Stimulated activated CD8-positive, alpha-beta memory T cell treated with anti-CD3 and anti-CD28 coated beads, Interleukin-2, amount 100 ng/mL, for 1 hour (primary cell): ENCODE measurements at places on chromosomes 7 and 10.

DNA sequence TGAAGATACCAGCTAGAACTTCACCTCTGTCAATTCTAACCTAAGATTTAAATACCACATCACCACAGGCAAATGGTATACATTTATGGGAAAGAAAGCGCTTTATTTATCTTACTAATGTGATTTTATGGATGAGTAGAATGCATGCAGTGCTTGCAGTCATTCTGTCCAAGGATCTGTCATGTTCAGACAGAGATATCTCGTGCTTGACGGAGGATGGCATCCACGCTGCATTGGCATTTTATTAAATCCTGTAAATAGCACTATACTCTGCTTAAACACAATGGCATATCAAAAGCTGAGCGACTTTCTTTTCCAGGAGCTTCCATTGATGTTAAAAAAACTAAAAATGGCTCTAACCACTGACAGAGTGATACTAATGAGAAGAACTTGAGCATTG is 133.7 kb upstream of the CAV2 start:
- no peak for DNase-seq

- DNase-seq: no peak
Measured at GRCh38 chr7:117750612-117751563, 122.4 kb downstream of the CTTNBP2 start.

- no peak for DNase-seq
Measured at GRCh38 chr7:96837593-96837992, 127.9 kb upstream of the SEM1 start.

- no peak for DNase-seq
Measured at GRCh38 chr7:716222-716621, 10.3 kb upstream of the DNAAF5 start.

GRCh38 chr10:129689671-129690071 is 222.6 kb downstream of the MGMT start:
- no peak for DNase-seq

DNA sequence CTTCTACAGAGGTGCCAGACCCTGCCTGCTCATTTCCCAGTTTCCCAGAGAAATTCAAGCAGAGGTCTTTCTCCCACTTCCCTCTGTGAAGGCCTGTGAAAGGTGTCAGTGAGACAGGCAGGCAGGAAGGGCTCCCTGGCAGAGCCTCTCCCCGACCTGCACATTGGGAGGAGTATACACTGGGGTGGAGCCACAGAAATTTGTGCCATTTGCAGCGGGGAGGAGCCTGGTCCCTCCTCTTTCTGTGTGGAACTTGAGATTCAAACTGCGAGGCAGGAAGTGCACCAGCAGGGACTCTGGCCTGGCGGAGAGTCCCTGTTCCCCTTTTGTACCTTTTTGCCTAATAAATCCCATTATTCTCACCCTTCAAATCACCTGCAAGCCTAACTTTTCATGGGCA is 54.6 kb upstream of the OPN4 start:
- no peak for DNase-seq

GRCh38 chr10:73168465-73168803 is 515 bp downstream of the FAM149B1 start:
- DNase-seq: no peak

DNA sequence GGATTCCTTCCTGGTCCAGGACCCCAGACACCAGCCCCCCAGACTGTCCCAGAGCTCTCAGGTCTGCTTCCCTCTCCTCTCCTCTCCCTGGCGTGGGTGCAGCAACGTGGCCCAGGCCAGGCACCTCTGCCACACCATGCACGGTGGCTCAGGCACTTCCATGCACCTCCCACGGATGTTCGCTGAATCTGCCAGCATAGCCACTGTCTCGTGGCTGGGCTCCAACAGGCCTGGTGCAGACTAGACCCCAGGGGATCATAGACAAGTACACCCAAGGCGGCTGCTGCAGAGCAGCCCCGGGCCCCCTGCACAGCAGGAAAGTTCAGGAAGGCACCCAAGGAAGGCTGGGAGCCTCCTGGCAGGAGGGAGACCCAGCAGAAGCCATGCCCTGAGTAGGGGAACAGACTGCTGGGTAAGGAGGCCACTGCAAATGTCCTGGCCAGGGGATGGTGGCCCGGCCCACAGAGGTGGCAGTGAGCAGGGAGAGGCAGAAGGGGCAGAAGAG is 4.4 kb downstream of the RASGEF1A start:
- no peak for DNase-seq

DNA sequence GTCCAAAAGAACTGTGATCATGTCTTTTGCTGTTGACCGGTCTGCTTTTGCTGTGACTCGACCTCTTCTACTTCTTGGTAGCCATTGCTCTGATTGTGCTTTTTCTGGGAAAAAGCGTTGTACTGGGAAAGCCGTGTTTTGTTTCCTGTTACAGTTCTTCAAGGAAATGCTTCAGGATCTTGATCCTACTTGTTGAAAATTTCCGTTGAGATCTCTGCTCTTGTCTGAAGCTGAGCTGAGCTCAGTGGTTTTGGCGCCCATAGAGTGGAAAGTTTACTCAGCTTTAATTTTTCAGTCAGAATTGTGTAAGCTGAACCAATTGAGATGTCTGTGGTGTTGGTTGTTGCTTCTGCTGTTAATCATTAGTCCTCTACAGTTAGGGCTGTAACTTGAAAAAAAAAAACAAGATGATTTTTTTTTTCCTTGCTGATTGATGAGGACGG is 302.2 kb downstream of the CCDC3 start:
- no peak for DNase-seq

DNA sequence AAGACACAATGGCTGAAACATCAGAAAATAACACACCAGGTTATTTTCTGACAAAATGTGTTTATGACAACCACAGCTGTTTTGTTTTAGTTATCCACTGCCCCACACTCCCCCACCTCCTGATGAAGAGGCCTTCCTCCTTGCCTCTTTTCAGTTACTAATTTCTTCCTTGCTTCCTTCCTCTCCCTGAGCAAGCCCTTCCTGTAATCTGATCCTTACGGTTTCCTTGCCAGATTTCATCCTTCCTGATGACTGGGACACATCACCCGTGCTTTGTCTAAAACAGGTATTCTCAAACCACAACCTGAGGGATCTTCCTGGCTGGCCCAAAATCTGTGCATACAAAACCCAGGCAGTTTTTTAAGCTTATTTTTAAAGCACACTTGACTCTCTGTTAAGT is 39.4 kb downstream of the CHST15 start:
- no peak for DNase-seq

DNA sequence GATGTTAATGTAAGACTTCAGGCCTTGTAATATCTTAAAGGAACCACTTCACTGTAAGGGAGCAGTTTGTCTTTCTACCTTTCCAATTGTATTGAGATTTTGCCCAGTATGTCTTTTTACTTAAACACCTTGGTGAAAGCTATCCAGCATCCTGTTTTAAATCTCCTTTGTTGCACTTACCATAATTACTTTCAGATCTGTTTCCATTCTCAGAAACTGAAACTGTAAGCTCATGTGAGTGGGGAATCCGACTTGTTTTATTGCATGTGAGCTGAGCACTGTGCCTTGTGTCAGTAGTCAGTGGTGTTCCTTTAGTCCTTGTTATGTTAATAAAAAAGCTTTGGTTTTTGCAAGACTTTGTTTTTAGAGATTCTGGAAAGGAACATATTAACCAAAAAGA is 42.2 kb downstream of the BMPR1A start:
- no peak for DNase-seq

- no peak for DNase-seq
Measured at GRCh38 chr10:80900661-80901060, 363.0 kb downstream of the SH2D4B start.

DNA sequence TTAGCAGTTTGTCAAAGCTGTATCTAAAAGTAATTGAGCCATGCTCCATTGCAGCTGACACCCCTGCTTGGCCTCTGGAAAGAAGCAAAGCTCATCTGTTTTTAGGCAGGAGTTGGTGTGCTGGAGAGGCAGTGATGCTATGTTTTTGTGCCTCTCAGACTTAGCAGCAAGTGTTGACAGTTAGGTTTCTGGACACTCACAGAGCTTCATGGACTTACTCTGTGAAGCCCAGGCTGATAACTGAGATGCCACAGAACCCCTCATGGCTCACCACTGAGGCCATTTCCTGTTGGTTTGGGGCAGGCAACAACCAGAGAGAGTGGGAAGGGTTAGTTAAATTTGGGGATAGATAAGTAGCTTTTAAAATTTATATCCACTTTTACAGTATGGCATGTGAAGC is 59.8 kb downstream of the BTAF1 start:
- DNase-seq: no peak

GRCh38 chr10:52481986-52482555 is 168.0 kb downstream of the DKK1 start:
- no peak for DNase-seq

- no peak for DNase-seq
Measured at GRCh38 chr10:2051108-2051507, 313.8 kb upstream of the ADARB2 start.

GRCh38 chr7:3980300-3980643 is 679.2 kb downstream of the SDK1 start:
- no peak for DNase-seq

DNA sequence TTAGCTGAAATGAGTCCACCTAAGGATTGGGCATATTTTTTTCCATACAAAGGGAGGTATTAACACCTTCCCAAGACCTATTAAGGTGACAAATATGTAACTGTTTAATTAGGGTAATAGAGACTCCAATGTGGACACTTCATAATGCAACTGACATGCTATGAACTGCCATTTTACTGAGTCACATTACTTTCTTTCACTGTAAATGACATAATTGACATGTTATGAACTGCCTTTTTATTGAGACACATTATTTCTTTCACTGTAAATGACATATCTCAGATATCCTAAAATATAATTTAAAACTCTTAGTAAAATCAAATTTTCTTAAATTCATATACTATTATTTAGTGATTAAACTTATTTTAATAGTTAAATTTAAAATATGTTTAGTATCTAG is 528.8 kb upstream of the PCDH15 start:
- DNase-seq: no peak

GRCh38 chr7:37212051-37212450 is 236.6 kb downstream of the ELMO1 start:
- no peak for DNase-seq

DNA sequence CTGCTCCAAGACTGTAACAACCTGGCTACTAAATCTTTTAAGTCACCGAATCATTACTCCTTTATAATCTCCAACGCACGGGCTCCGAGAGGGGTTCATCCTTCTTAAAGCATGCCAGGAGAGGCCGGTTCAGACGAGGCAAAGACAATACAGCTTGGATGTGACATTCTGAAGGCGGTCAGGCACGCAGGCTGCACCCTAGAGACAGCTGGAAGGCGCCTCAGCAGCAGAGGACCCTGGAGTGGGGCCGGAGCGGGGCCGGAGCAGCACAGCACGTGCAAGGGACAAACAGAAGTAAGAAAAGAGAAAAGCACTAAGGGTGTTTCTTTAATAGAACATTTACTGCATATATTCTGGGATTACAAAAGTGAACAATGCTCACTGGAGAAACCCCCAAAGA is 97.8 kb upstream of the PPP2R2D start:
- DNase-seq: no peak
